ENCODE measurements at places on chromosomes 1 and 21. TPM values are rescaled to one million over a fixed set of nuclear protein-coding genes. Genes with fewer than 3 reads are reported as not detected.

SLC22A15 gene
- total RNA-seq = 12.9 TPM

CELA2B gene
- not detected for total RNA-seq

PLA2G2F gene
- 9.2 TPM for total RNA-seq

CFAP45 gene
- total RNA-seq = 2.0 TPM

ERG gene
- total RNA-seq = 0.34 TPM

GALE gene
- total RNA-seq = 158 TPM

SLAMF9 gene
- not detected for total RNA-seq

MROH9 gene
- total RNA-seq = not detected

GTF2B gene
- total RNA-seq = 36.3 TPM

PCSK9 gene
- 4.5 TPM for total RNA-seq

YIPF1 gene
- total RNA-seq = 40.5 TPM

DPM3 gene
- 74.9 TPM for total RNA-seq

CACHD1 gene
- 12.1 TPM for total RNA-seq

MAP3K21 gene
- 6.4 TPM for total RNA-seq

SMPDL3B gene
- 23.3 TPM for total RNA-seq

WLS gene
- 55.0 TPM for total RNA-seq

ZBTB8A gene
- total RNA-seq = 9.0 TPM

UTS2 gene
- total RNA-seq = not detected

KANK4 gene
- total RNA-seq = 10.5 TPM

DENND2D gene
- total RNA-seq = 13.2 TPM

FALEC gene
- not detected for total RNA-seq

TLR5 gene
- total RNA-seq = 3.7 TPM

PDZK1 gene
- not detected for total RNA-seq

XCL1 gene
- not detected for total RNA-seq

ZSWIM5 gene
- 0.84 TPM for total RNA-seq

TCP10L gene
- total RNA-seq = 1.1 TPM

Measured in kidney epithelial cell (primary cell).